ENCODE measurements at places on chromosomes 6 and 20. TPM values are rescaled to one million over a fixed set of nuclear protein-coding genes. Genes with fewer than 3 reads are reported as not detected.

Gene PSORS1C2
- not detected for total RNA-seq

Gene SIRPD
- total RNA-seq, result 0.42 TPM

Gene GSTA3
- total RNA-seq, result not detected

Gene LINC00237
- total RNA-seq, result not detected

Gene CEP162
- total RNA-seq, result 6.3 TPM

Gene KPNA5
- total RNA-seq, result 53.0 TPM

Gene CLPSL2
- not detected for total RNA-seq

Gene PGC
- total RNA-seq, result 0.10 TPM

Gene BANF2
- not detected for total RNA-seq

Gene KCNB1
- total RNA-seq, result under 0.01 TPM

Gene PTK6
- 0.52 TPM for total RNA-seq

Gene FAM83C
- total RNA-seq, result not detected

Gene STK4
- 372 TPM for total RNA-seq

Gene TFAP2D
- not detected for total RNA-seq

Gene POPDC3
- total RNA-seq, result not detected

Gene CCHCR1
- 4.3 TPM for total RNA-seq

Gene KCNK15
- under 0.01 TPM for total RNA-seq
